ENCODE measurements at places on chromosomes 11 and 22.
A peak's percentile ranks its signal among the peaks of the same experiment; 100 is the strongest.

GRCh38 chr11:6523253-6523652, 26.2 kb downstream of the DNHD1 start:
- DNase-seq = no peak

DNA sequence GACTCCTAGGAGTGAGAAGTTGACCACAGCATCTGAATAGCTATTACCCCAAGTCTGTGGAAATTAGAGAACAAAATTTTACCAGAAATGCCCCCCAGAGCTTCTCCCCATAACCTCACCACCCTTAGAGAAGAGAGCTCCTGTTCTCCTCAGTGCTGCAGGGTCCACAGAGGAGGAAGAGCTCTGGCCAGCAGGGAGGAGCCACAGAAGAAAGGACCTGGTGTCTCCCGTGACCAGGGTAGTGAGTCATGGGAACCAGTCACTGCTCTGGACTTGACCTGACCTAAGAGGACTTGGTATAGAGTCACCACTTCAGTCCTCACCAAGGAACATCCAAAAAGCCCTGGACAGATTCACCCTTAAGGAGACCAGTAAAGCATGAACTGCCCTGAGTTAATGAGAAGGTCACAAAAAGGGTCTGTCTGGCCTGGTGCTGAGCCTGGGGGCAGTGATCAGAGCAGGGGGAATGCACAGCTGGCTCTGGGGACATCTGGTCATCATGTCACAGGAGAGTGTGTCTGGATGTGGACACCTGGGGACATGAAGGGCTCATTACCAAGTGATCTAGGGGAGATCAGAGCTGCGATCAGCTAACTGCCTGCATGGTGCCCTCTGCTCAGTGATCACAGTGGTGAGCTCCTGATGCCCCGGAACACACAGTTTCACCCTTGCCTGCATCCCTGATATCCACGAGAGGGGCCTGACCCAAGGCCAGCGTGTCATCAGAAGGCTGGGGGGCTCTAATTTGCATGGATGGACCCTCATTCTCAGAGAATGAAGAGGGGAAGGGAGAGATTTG, 103.3 kb upstream of the TOP3B start:
- no peak for DNase-seq

DNA sequence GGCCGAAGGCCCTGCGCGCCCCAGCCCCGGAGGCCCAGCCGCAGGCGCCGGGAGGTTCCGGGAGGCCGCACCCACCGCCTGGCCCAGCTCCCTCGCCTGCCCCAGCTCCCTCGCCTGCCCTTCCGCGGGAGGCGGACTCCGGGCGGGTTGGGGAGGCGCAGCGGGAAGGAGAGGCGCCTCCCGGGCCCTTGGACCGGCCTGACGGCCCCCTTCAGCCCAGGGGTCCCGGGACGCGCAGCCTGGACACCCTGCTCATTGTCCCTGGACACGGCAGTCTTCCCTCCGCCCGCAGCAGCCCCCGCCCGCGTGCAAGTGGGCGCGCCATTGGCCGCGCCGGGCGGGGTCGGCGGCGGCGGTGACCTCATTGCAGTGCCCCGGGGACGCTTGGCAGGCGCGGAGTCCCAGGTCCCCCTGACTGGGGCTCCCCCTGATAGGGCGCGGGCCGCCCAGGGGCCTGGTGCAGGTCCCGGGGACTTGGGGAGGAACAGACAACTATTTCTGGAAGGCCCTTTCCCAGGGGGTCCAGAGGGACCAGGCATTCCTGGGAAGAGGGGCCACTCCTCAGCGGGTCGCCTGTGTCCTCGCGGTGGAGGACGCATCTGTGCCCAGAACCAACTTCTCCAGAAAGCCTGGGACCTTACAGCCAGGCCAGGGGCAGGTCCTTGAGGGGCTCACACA, 501 bp downstream of the CD151 start:
- DNase-seq = peak; percentile 65

- no peak for DNase-seq
Observed at GRCh38 chr11:19980957-19981669, 179.2 kb downstream of the DBX1 start.

GRCh38 chr22:23682827-23683355, 7.9 kb upstream of the RGL4 start:
- no peak for DNase-seq

DNA sequence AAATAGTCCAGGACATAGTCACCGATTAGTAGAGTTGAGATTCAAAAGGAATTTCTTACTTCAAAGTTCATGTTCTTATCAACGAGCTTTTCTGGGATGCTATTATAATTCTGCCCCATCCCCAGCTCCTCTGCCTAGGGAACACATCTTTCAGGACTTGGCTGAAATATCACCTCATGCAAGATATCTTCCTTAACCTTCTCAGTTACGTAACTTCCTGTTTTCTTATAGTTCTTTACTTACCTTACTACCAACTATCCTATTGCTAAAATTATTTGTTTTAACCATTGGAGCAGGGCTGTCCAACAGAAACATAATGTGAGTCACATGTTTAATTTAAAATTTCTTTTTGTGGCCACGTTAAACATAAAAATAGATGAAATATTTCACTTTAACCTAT, 2.3 kb downstream of the NARS2 start:
- DNase-seq = no peak

GRCh38 chr22:48649031-48649430, 1178.6 kb downstream of the BRD1 start:
- no peak for DNase-seq

DNA sequence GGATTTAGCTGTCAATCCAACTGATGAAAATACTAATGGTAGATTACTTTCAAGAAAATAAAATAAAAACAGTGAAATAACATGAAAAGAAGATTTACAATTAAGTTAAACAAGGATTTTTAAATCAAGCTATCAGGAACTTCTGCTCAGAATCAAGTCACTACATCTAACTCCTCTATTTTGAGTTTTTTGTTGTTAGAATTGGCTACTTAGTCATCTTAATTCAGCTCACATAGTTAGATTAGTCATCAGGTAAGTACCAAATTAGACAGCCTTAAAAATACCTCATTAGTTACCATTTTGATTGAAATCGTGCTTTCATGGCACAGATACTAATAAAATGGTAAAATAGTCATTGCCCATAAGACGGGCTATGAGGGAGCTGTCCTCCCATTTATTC, 35.8 kb downstream of the BTG4 start:
- no peak for DNase-seq

GRCh38 chr22:27127911-27128310, 470.5 kb downstream of the MIAT start:
- DNase-seq = no peak

GRCh38 chr22:23841736-23842445, 3.1 kb upstream of the DERL3 start:
- no peak for DNase-seq

- peak; percentile 15 for DNase-seq
Observed at GRCh38 chr11:86802601-86803051, 2.3 kb downstream of the PRSS23 start.

DNA sequence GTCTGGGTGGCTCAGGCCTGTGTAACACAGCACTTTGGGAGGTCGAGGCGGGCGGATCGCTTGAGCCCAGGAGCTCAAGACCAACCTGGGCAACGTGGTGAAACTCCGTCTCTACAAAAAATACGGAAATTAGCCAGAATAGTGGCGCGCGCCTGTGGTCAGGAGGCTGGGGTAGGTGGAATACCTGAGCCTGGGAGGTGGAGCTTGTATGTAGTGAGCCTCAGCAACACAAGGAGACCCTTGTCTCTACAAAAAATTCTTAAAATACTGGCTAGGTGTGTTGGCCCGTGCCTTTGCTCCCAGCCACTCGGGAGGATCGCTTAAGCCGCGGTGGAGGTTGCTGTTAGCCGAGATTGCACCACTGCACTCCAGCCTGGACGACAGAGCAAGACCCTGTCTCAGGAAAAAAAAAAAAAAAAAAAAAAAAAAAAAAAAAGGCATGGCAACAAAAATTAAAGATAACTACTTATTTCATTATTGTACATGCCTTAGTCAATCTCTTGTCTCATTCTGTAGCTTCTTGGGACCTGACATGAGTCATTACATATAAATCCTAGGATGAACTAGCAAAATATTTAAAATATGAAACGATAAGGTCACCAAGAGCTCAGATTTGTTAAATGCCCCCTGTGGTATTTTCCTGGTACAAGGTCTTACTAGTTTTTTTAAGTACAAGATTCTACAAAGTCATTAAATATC, 1.1 kb downstream of the TAF1D start:
- DNase-seq = peak; percentile 57

GRCh38 chr11:16881074-16881709, 133.0 kb downstream of the PLEKHA7 start:
- DNase-seq = no peak

DNA sequence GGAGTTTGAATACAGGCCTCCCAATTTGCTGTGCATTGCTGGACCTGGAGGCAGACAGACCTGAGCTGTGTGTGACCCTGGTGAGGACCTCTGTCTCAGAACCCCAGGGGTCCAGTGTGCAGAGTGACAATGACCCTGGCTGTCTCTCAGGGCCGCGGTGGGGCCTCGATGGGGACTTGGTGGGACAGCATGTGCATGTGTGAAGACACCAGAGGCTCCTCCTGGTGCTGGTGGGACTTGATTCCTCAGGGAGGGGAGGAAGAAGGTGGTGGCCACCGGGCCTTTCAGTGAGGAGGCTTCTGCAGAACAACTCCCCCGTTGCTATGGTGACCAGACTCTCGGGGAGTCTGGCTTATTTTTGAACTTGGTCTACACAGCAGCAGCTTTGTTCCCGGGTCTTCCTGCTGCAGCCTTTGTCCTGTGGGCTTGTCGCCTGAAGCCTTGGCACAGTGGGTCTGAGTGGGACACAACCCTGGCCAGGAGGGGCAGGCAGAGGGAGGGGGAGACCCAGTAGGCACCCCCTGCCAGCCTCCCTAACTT, 35.3 kb downstream of the MCM5 start:
- no peak for DNase-seq

DNA sequence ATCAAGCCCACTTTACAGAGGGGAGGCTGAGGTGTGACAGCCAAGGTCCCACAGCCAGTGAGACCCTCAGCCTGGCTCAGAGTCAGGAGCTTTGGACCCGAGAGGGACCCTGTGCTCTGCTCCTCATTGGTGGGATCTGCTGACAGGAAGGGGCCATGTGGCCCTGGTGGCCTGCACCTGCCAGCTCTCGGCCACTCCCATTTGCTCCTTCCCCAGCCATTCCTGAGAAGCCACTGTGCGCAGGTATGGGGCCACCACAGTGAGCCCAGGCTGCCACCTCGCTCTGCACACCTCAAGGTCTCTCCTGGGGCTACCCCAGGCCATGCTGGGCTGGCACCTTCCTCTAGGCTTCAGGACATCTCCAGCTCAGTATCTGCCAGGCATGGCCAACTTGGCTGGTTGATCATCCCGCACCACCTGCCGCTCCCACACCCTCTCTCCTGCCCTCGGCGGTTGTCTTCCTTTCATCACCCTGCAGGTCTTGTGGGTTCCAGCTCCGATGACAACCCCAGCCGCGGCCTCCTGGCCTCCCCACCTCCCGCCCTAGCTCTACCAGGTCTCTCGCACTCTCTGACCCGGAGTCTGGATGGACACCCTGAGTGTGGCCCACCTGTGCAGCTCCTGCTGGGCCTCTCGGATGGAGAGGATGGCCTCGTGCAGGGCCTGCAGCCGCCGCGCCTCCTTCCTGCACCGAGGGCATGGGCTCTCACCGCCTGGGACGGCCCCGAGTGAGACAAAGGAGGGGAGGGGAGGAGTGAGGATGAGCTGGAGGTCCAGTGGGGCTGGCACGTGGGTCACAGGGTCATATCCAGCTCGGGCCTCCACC, 32.2 kb upstream of the CARS1 start:
- no peak for DNase-seq

DNA sequence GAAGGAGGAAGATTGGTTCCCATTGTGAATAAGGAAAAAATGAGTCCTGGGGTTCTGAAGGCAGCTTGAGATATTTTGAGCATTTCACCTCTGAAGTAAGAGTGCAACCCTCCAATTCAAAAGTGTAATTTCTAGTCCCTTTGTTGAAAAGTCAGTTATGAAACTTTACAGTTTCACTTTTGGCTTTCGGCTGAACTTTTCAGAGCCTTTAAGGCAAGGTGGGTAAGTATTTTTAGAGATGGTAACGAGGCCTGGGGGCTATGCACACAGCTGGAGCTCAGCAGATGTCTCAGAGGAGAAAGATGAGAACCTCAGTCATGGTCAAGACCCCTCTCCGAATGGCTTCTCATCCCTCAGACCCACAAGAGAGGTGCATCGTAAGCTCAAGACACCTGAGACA, 267.6 kb downstream of the KIRREL3 start:
- DNase-seq = no peak

DNA sequence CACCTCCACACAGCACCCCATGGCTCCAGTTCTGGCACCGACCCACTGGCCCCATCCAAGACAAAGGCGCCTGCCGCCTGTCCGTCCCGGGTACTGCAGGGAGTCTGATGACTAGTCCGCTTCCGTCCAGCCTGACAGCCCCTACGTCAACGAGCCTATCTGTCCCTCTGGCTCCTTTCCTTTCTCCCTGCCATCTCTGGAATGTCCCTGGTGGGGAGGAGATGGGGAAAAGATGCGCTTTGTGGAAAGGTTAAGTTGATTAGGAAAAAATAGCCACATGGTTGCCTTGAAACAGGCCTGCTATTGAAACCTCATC, 10.4 kb downstream of the PDGFB start:
- no peak for DNase-seq

- DNase-seq = no peak
Observed at GRCh38 chr11:68374531-68374930, 62.1 kb downstream of the LRP5 start.

- no peak for DNase-seq
Observed at GRCh38 chr11:69075421-69076128, 26.8 kb downstream of the TPCN2 start.

DNA sequence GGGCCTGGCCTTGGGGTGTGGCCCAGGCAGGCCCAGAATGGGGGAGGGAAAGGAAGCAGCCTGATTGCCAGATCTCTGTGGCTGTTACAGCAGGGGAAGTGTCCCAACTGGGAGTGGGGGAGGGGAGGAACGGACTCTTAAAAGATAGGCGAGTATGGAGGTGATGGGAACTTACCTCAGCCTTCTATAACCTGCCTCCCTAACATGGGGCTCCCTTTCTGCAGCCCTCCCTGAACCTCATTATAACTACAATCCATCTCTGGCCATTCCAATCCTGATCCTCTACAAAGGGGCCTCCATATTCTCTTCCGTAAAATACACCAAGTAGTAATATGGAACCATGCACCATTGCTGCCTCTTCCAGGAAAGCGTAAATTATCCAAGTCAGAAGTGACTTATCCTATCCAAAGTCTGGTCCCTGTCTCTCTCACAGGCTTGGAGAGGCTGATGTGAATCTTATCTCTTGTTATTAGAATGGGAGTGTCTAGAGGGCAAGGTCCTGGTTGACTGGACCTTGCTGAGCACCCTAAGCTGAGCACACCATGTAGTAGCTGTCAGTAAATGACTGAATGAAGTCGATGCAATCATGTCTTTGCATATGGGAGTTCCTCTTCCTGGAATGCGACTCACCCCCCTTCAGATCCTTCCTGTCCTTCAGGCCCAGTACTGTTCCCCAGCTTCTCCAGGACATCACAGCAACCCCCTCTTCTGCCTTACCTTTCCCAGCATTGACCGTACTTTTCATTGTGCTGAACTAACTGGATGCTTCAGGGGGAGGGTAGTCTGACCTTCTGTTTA, 5.9 kb downstream of the RHOG start:
- DNase-seq = no peak

DNA sequence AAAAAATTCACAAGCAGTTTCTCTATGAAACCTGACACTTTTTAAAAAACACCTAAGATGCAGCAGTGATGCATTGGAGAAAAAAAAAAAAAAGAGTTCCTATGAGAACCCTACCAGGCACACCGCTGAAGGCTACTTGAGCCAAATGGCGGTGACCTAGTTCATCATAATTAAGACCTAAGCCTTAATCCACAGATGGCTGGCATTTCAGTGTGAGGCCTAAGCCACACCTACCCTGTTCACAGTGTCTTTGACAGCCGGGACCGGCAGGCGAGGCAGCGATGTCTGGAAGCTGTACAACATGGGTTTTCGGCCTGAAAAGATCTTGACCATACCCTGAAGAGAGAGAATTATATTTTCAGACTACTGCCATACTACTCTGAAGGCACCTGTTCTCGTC, 38.0 kb downstream of the CPT1A start:
- DNase-seq = no peak
